ENCODE measurements at places on chromosomes 13 and 19.

DNA sequence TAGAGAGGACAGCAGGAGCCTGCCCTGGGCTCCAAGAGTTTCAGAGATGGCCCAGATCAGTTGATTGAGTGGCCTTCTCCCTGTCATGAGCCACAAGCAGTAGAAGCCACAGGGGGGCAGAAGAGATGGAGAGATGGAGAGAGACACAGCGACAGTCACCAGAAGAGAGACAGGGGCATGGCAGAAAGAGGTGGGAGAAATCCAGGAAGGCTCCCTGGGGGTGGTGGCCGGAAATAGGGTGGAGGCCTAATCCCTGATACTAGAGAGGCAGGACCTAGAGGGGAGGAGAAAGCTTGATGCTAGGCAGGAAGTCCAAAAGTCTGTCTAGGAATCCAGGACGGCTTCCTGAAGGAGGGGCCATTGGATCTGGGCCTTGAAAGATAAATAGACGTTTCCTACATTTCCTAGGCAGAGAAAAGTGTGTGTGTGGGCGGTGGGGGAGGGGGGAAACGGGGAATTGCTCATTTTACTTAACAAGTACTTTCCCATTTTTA lies 9.6 kb upstream of the TPM4 start:
- no peak for DNase-seq

DNA sequence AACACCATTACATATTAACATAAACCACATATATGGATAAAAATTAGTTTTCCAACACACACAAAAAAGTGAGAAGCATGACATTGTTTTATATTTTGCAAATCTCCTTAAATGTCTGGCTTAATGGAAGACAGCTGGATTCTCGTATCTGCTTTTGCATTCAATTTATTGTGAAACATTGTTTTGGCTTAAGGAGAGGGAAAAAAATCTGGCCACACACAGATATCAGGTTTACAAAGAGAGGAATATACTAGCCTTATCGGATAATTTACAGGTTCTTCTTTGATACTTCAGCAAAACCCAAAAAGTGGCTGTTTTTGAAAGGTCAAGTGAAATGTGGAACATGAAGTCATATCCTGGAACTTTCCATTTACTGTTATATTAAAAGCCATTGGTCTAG lies 523.5 kb upstream of the ARGLU1 start:
- no peak for DNase-seq

GRCh38 chr19:39127812-39128515 lies 2.4 kb downstream of the PAK4 start:
- DNase-seq: no peak

DNA sequence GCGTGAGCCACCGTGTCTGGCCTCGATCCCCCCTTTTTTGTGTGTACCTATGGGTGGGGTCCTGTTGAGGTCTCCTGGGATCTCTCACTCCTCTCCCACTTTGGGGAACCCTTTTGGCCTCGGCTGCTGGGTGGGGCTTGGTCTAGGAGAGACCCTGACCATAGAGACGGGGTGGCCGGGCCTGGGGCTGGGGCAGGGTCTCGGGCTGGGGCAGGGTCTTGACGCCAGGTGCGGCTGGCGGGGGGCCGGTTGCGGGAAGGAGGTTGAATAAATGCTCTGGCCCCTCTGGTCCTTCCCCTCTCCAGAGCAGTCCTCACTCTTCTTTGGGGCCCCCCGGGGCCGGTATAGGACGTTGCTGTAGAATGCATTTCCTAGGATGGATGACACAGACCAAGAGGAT lies 9.7 kb downstream of the TMIGD2 start:
- no peak for DNase-seq

- no peak for DNase-seq
These were observed 52.3 kb upstream of the GPC6 start for GRCh38 chr13:93174260-93174659.

GRCh38 chr13:52849291-52850071 lies 1.0 kb upstream of the PCDH8 start:
- DNase-seq: no peak

DNA sequence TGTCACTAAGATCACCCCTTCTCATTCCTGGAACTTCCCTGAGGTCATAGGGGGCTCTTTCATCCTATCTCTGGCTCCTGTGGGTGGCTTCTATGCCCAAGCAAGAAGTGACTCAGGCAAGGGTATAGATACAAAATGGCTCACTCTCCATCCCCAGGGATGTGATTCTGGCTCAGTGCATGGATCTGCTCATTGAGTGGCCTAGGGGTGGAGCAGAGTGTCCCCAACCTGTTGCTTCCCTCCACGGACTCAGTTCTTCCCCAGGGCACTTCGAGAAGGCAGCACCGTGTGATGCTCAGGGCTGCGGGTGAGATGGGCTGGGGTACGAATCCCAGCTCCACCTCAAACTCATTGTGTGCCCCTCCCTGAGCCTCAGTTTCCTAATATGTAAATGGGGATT lies 136.4 kb downstream of the PTPRS start:
- no peak for DNase-seq

- peak; percentile 76 for DNase-seq
These were observed 4.2 kb downstream of the SULT2B1 start for GRCh38 chr19:48556163-48556562.

GRCh38 chr19:33690378-33691029 lies 68.8 kb downstream of the CHST8 start:
- no peak for DNase-seq

DNA sequence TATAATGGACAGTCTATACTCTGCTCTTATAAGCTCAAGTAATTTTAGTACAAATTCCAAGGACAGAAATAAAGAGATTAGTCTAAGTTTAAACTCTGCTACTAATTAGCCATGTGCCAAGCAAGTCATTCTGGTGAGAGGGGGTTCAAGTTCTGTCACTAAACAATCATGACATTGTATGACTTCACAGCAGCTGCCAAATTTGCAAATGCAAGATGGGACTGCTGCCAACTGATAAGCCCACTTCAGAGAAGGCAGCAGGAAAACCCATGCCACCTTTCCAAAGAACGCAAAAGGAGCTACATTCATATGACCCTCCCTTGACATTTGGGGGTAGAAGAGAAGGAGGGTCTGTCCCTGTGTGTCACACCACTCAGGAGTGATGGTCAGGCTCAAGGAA lies 60.7 kb upstream of the RFXAP start:
- DNase-seq: no peak

- no peak for DNase-seq
These were observed 3.6 kb upstream of the F2RL3 start for GRCh38 chr19:16885166-16885565.

GRCh38 chr13:22629374-22629773 lies 551.4 kb upstream of the SGCG start:
- DNase-seq: no peak

GRCh38 chr19:10654610-10655456 lies 687 bp downstream of the ILF3 start:
- peak; percentile 75 for DNase-seq

DNA sequence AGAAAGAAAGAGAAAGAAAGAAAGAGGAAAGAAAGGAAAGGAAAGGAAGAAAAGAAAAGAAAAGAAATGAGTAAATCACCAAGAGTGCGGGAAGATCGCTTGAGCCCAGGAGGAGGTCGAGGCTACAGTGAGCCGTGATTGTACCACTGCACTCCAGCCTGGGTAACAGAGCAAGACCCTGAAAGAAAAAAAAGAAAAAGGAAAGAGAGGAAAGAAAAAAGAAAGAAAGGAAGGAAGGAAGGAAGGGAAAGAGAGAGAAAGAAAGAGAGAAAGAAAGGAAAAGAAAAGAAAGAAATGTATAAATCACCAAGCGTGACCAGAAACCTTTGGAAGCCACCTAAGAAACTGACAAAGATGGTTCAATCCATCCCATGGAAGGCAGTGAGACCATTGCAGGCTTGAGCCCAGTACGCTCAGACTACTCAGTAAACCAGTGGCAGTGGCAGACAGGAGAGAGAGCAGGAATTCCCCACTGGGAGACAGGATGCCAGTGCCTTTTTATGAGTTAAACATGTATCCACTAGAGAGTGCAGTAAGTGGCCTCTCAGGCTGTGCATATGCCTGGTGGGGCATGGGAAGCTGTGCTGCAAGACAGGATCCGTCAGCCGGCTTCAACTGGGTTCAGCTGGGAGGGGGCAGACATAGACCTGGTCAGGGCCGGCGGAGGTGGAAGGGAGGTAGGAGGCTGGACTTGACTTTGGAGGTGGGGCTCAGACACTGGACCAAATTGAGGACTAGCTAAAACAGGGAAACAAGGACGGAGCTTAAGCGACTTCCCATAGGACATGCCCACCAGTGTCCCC lies 4.8 kb downstream of the GPR42 start:
- no peak for DNase-seq

- DNase-seq: no peak
These were observed 5.2 kb downstream of the GRTP1 start for GRCh38 chr13:113358653-113359190.

DNA sequence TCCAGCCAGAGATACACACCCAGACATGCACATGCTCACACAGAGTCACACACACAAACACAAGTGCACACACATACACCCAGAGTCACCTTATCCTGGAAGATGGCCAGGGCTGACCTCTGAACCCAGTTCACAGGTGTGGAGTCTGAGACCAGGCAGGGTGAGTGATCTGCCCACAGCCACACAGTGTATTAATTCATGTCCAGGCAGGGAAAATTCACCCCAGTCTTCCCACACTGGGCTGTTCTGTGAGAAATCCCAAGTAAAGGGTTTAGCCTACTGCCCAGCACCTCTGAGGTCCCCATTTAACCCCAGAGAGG lies 2.0 kb downstream of the POU2F2 start:
- DNase-seq: no peak

- DNase-seq: no peak
These were observed 14.4 kb downstream of the EVI5L start for GRCh38 chr19:7844405-7844804.

GRCh38 chr19:664913-665443 lies 2.0 kb upstream of the RNF126 start:
- peak; percentile 75 for DNase-seq

DNA sequence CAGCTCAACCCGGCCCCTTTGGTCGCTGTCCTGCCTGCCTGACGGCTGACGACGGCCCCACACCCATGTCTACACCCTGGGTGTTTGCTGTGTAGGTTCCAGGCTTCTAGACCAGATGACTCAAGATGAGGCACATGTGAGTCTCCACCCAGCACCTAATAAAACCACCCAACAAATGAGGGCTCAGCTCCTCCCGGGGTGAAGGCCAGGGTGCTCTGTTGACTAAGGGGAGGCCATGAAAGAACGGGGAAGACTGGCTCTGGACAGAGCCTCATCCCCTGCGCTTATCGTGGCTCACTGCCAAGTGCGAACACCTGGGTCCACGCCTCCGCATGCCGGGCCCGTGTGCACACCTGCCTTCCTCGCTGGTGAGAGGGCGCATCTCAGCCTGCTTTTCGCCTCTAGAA lies 39.6 kb downstream of the COL4A2 start:
- DNase-seq: no peak

DNA sequence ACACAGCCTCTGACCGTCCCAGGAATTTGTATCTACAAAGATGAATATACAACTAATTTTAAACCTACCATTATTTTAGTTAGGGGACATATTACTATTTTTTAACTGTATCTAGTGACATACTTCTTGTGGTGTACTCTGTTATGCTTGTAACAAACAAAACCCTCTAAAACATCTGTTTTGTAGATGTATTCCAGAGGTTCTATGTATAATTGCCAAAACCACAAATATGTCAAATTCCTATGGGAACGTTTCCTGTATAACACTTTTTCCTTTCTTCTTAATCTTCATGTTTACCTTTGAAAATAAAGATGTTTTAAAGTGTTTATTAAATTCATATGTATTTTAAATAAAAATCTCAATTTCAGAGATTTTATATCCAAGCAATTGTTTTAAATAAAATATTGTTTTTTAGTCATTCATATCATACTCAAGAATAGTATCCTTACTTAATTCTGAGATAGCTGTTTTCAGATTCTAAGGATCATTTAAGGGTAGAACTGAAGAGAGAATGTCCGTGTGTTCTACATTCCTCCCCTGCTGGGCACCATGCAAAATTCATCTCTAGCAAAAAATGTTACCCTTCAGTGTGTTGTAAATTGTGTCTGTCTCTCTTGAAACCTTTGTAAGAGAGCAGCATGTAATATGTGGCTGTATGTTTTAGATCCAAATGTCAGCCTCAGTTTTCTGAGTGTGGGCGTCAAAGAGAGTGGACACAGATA lies 1327.7 kb downstream of the EFNB2 start:
- no peak for DNase-seq

DNA sequence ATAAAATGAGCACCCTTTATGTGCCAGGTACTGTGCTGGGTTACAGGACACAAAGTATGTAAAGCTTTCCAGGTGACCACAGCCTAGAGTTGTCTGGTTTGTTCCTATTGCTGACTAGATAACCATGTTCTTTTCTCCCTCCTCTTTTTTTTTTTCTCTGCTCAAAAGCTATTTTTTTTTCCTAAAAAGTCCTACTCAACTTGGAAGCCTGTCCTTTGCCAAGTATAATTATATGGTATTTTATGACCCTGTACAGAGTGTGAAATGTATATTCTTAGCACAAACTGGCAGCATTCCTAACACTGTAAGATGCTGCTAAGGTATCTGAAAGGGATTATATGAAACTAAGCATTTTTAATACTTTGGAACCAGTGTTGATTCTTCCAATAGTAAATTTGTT lies 171.0 kb downstream of the GPC6 start:
- DNase-seq: no peak

DNA sequence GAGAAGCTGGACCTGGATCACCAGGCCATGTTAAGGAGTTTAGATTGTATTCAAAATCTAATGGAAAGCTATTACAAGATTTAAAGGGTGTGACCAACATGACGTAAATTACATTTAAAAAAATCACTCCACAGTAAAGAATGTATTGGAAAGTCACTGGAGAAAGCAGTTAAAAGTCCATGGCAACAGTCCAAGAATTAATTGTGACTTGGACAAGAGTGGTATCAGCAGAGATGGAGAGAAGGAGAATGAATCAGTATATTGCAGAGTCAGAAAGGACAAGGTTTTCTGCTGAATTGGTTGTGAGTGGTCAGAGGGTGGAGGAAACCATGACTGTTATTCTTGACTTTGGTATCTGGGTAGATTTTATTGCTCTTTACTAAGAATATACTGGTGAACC lies 535.1 kb upstream of the SLITRK1 start:
- DNase-seq: no peak

DNA sequence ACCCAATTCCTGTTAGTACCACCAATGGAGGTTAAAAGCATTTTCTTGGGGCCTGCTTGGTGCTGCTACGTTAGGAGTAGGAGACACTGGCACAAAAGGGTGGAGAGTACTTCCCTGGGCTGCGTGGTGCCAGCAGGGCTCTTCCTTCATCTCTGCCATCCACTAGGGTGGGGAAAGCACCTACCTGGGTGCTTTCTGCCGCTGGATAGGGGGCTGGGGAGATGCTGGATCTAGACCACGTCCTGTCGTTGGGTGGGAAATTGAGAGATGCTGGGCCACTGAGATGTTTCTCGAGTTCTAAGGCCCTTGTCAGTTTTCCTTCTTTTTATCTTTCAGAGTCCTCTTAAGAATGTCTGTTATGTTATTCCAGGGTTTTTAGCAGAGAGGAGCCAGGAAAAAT lies 6.7 kb upstream of the FCGBP start:
- DNase-seq: no peak

DNA sequence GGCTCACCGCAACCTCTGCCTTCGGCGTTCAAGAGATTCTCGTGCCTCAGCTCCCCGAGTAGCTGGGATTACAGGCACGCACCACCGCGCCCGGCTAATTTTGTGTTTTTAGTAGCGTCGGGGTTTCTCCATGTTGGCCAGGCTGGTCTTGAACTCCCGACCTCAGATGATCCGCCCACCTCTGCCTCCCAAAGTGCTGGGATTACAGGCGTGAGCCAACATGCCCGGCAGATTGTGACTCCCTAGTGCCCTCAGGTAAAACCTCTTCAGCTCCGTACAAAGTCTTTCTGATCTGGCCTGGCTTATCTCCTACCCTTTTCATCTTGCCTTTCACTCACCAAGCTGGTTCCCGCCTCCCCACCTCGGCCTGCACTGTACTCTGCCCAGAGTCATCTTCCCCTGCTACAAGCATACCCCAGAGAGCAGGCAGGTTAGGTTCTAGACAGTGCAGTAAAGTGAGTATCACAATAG lies 15.0 kb downstream of the BICRA start:
- DNase-seq: no peak

All from urothelium cell line (cell line).